H54 (cell line): ENCODE measurements at places on chromosomes 1 and 21.

- no peak for DNase-seq
These were observed 1605.3 kb downstream of the BRINP3 start for GRCh38 chr1:188872376-188872775.

- no peak for DNase-seq
These were observed 70.6 kb downstream of the RGS2 start for GRCh38 chr1:192879406-192879805.

GRCh38 chr1:9152535-9152934, 23.6 kb upstream of the GPR157 start:
- DNase-seq: no peak

DNA sequence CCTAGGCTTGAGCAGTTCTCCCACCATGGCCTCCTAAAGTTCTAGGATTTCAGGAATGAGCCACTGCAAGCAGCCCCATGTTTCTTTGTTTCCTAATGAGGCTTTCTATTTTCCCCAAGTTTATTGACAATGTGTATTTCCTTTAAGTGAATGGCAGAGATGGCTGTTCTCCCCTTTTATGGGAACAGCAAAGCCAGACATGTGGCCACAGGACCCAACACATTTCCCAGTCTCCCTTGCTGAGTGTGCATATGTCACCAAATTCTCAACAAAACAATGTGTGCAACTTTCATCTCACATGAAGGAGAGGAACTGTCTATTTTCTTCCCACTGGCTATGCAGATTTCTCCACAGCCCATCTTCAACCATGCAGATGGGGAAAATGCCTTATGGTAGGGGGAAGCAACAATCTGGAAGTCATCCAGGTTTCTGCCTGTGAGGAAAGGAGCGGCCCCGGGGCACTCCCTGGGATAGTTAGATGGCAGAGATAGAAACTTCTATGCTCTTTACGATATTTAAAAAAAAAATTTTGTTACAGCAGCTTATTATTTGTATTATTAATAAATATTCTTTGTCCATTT, 28.6 kb upstream of the MAP10 start:
- no peak for DNase-seq

DNA sequence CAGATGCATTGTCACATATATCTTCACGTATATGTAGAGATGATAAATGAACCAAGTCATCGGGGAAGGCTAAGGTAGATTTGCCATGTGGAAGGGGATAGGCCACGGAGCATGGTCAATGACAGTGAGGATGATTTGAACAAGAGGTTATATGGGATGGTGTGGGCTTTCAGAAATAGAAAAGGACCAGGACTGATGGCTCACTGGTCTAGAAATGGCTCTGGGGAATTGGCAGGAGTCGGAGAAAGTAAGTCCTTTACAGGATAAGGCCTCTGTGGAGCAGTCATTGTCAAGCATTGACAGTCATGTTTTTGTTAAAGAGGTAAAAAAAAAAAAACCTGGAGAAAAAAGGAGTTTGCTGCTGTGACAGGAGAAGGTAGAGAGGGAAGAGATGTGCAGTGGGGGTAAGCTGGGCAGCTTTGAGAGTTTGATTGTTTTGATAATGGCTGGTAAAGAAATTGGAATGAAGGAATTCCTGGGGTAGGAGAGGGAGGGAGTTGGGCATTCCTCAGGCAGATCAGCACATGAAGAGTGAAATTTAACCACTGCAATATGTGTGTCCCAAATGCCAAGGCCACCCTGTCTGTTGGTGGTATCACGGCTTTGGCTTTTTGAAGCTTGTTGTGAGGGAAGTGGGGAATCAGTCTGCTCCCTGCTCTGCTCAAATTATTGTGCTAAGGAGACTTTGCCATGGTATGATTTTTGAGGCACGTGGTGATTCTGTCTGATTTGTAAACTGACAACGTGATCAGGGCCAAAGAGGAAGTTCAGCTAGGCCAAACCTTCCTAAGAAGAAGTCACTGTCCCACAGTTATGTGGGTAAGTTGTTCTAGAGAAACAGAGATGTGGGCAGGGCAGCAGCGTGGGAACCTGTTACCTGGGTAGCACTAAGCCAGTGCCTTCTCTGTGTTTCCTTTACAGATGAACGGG, 26.0 kb downstream of the MACF1 start:
- DNase-seq: peak; percentile 35

GRCh38 chr1:192238421-192238820, 78.4 kb upstream of the RGS21 start:
- DNase-seq: no peak

- no peak for DNase-seq
These were observed 33.3 kb downstream of the TMPRSS15 start for GRCh38 chr21:18370301-18370700.

DNA sequence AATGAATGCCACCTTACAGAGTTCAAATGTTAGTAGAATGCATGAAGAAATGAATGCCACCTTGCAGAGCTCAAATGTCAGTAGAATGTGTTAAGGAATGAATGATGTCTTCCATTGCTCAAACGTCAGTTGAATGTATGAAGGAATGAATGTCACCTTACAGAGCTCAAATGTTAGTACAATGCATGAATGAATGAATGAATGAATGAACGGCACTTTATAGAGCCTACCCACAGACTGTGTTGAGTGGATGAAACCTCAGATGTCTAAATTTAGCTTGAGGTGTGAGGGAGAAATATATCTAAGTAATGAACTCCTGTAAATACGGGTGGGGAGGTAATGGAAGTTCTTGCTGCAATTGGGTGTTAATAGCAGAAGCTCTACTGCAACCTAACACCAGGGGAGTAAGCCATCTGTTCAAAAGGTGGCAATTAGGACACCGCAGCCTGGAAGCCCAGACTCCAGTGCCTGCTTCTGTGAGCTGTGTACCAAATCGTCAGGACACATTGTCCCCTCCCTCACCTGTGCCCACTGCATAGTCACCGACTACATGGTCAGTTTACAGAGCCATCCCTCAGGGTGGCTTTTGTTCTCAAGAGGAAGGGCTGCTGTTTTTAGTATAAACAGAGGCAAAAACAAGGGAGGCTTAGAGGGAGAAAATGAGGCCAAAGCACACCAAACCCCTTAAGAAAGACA, 26.7 kb downstream of the SUSD4 start:
- DNase-seq: no peak

GRCh38 chr1:197076585-197076984, 9.5 kb upstream of the F13B start:
- DNase-seq: no peak

- no peak for DNase-seq
These were observed 16.6 kb downstream of the EYA3 start for GRCh38 chr1:28071813-28072212.

DNA sequence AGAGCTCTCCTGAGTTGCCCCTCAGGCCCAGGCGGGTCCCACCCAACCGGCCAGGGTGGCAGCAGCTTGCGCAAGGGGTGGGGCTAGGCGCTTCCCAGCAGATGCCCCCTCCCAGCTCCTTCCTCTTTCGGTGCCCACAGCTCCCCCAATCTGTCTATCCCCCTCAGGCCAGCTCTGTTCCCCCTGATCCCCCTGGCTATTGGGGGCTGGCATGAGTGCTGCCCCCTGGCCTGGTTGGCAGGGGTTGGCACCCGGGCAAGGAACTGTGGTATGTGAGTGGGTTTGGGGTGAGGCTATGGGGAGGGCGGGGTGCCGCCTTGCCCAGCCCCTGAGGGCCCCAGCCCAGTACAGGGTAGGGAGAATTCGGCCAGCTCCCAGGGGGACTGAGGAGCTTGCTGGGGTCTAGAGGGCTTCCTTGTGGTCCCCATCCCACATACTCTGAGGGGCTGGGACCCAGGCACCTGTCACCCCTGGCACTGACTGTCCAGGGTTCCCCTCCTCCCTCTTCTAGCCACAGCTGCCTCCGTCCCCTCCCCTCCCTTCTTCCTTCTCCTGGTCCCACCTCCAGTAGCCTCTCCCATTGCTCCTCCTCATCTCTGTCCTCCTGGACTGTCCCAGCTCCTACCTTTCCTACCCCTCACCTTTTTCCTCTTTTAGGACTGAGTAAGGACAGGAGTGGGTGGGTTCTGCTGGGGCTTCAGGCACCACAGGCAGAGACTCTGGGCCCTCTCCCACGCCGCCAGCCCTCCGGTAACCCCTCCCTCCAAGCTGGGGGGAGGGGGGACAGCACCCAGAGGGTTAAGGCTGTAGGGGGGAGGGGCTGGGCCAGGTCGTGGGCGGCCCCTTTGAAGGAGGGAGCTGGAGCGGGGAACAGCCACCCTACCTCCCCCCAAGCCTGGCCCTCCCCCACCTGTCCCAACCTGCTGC, 5.7 kb downstream of the ZBTB7B start:
- DNase-seq: no peak

DNA sequence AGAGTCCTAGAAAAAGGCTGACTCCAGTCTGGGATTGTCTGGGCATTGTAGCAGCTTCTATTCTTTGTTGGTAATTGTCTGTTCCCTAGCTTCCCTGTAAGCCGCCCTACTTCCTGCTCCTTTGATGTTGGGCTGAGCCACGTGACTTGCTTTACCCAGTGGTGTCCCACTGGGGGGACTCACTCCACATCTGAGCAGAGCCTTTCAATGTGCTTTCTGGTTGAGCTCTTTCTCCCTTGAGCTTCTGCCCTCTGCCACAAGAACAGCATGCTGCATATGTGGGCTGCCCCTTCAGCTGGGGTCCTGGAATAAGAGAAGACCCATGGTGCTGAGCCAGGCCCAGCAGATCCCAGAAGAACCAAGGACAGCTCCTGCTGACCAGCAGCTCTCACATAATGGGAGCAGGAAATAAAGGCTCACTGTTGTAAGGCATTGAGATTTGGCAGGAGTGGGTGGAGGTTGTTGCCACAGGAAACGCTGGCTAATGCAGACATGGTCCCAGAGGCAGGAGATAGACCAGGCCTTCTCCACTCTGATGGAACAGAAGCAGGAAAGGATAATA, 276.3 kb upstream of the GJB5 start:
- DNase-seq: no peak

- DNase-seq: no peak
These were observed 40.2 kb upstream of the WASF2 start for GRCh38 chr1:27530192-27530591.

DNA sequence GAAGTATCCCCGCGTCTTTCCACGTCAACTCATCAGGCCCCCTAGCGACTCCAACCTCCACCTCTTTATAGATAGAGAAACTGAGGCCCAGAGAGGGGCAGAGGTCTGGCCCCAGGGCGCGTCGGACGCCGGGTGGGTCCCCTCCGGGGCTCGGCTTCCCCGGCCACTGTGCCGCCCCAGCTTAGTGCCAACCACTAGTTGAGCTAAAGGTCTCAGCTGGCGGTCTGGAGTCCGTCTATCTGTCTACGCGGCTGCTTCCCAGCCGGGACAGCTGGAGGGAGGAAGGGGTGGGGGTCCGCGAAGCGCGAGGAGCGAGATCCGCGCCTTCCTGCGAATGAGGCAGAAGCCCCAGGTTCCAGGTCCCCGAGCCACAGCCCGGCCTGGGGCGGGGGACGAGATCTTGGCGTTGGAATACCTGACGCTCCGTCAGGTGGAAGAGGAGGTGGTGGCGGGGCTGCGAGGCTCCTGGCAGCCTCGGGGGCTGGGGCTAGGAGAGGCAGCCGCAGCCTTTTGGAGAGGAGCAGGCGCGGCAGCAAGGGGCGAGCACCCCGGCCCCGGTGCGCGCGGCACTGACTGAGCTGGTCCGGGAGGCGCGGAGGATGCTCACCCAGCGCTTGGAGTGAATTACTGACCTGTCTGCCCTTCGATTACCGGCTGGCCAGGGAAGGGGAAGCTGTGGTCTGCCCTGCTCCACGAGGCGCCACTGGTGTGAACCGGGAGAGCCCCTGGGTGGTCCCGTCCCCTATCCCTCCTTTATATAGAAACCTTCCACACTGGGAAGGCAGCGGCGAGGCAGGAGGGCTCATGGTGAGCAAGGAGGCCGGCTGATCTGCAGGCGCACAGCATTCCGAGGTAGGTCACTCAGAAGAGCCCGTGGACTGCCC, 937 bp downstream of the PODN start:
- DNase-seq: no peak

- no peak for DNase-seq
These were observed 25.7 kb downstream of the ERG start for GRCh38 chr21:38472412-38473108.

DNA sequence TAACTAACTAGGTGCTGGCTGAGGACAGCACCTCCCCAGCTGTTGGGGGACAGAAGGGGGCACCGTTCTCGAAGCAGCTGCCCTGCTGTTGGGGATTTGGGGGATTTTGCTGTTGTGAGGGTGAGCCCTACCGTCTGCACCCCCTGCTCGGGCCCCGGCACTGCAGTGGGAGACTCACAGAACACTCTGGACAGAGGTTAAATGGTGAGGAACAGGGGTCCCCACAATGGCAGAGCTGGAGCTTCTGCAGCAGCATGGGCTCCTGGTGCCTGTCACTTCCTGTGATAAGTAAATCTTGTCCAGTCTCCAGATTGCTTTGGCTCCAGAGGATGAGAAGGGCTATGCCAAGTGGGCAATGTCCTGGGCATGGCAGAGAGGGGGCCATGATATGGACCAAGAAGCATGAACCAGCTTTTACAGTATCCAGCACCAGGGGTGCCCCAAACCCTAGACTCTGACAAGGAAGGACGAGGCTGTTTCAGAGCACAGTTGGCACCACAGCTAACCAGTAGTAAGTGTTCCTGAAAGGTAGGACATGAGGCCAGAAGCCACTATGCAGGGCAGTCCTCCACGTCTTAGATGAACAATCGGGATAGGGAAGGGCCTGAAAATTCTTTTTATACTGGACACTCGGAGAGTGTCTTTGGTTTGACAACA, 365.1 kb upstream of the VAMP3 start:
- DNase-seq: no peak

DNA sequence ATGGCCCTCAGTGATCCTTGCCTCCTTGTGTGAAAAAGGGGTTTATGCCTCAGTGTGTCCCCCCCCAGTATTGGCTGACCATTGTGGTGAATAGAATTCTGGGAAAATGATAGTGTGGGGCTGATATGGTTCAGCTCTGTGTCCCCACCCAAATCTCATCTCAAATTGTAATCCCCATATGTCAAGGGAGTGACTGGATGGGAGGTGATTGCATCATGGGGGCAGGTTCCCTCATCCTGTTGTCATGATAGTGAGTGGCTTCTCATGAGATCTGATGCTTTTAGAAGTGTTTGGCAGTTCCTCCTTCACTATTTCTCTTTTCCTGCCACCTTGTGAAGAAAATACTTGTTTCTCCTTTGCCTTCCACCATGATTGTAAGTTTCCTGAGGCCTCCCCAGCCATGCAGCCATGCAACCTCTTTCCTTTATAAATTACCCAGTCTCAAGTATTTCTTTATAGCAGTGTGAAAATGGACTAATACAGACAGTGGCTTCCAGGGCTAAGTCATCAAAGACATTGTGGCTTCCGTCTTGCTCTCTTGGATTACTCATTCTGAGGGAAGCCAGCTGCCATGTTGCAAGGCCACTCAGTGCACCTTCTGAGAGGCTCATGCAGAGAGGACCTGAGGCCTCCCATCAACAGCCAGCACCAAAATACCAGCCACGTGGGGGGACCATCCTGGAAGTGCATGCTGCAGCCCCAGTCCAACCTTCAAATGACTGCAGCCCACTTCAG, 40.6 kb upstream of the SOD1 start:
- DNase-seq: no peak

DNA sequence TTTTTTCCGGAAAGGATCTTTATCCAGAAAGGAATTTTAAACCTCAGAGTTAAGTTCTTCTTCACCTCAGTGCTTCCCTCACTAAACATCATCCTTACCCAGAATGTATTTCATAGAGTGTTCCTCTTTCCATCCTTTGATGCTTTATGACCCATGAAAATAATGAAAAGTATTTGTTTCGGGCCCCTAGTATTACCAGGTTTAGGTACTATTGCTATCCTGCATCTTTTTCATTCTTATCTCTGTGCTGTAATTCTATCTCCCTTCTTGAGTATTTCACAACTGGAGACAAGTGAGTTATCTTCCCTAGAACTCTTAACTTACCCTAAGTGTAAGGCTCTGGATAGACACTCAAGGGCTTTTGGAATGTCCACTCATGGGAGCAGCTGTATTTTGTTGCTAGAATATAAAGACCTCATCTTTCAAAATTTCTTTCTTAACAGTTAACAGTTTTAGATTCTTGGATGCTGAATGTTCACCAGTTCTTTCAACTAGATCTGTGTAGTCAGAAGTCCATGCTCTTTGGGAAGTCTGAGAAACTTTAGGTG, 26.2 kb downstream of the UCK2 start:
- no peak for DNase-seq
